Hepatocyte (in vitro differentiated cells): ENCODE measurements at places on chromosomes 12 and 14. TPM values are rescaled to one million over a fixed set of nuclear protein-coding genes. Genes with fewer than 3 reads are reported as not detected.

The MMP19 gene
- polyA plus RNA-seq, result 10.8 and 16.4 TPM in 2 replicates

DNA sequence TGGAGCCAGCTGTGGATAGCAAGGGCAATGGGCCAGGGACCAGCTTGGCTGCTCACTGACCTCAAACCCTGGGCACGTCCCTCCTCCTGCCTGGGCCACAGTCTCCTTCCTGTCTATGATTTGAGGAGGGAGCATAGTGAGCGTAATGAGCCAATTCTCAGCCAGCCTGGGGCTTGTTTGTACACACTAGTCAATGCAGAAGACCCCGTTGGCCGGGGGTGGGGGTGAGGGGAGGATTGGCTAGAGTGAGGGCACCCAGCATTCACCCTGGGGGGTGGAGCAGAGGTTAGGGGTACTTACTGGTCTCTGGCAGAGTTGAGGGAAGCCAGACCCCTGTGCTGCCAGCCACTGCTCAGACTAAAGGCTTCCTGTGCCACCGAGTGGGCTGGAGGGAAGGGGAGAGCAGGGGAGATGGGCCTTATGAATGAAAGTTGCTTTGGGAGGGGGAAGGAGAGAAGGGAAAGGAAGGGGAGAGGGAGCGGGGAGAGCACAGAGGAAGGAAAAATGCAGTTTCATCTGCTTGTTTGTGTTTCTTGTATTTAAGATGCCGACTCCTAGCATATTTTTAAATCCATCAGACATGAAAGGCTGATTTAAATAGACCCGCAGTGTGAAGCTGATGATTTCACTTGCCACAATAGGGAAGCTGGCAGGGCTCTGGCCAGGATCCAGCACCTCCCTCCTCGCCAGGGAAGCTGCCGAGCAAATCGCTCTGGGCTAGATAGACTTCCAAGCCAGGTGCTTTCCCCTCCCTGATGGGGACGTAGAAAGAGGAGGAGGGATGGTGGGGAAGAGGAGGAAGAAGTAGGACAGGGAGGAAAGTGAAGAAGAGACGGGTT, 114.0 kb downstream of the PRMT8 start:
- H3K4me3 ChIP-seq, result no peak overlapping the region
- H3K36me3 ChIP-seq, result no peaks in the 10 kb centered on the region
- H3K27ac ChIP-seq, result no peak overlapping the region
- no peak for DNase-seq

DNA sequence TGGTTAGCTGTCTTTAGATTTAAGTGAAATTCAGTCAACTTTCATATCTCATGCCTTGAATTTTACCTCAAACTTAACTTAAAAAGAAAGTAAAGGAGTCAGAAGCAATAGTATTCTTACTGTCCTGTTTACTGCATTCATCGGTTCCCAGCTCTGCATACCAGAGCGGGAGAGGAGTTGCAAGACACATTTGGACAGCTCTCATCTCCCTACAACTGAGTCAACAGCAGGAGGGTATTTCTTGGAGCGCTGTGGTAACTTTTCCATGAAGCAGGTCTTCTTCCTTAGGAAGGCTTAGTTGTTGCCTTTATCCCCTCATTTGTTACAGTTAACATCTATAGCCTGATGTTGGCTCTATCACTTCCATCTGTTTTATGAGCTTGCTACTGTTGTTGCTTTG, 65.1 kb downstream of the TRMT5 start:
- no peak overlapping the region for H3K27ac ChIP-seq
- H3K4me1 ChIP-seq, result no peaks in the 10 kb centered on the region
- H3K4me3 ChIP-seq, result no peak overlapping the region
- H3K36me3 ChIP-seq, result no peaks in the 10 kb centered on the region
- DNase-seq, result no peak

- no peaks in the 10 kb centered on the region for H3K36me3 ChIP-seq
- no peak overlapping the region for H3K27ac ChIP-seq
- peaks cover 10% of the 10 kb centered on the region for H3K4me1 ChIP-seq
Observed at GRCh38 chr14:24915958-24916595, 133.9 kb downstream of the STXBP6 start.

DNA sequence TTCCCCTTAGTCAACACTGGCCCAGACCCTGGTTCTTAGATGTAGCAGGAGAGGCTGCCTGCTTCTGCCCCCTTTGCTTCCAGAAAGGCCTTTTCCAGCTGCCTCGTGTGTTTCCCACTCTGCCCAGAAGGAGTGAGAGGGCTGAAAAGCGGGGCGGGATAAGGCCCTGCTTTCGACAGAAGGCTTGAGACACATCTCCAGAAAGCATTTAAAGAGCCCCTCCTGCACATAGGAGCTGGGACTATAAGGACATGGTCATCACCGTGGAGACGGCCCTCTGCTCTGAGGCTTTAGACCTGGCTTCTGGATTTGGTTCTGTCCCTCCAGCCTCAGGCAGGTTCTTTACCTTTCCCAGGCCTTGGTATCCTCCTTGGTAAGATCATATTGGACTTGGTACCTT, 11.9 kb downstream of the CALM1 start:
- no peak overlapping the region for H3K4me3 ChIP-seq
- H3K36me3 ChIP-seq, result no peaks in the 10 kb centered on the region
- H3K27ac ChIP-seq, result peak overlapping the region; percentile 37
- no peak for DNase-seq
- H3K27me3 ChIP-seq, result no peaks in the 10 kb centered on the region

- no peaks in the 10 kb centered on the region for H3K4me1 ChIP-seq
- H3K4me3 ChIP-seq, result no peak overlapping the region
- no peak overlapping the region for H3K27ac ChIP-seq
- no peaks in the 10 kb centered on the region for H3K27me3 ChIP-seq
- DNase-seq, result no peak
Observed at GRCh38 chr14:42569227-42569626, 962.6 kb downstream of the LRFN5 start.

DNA sequence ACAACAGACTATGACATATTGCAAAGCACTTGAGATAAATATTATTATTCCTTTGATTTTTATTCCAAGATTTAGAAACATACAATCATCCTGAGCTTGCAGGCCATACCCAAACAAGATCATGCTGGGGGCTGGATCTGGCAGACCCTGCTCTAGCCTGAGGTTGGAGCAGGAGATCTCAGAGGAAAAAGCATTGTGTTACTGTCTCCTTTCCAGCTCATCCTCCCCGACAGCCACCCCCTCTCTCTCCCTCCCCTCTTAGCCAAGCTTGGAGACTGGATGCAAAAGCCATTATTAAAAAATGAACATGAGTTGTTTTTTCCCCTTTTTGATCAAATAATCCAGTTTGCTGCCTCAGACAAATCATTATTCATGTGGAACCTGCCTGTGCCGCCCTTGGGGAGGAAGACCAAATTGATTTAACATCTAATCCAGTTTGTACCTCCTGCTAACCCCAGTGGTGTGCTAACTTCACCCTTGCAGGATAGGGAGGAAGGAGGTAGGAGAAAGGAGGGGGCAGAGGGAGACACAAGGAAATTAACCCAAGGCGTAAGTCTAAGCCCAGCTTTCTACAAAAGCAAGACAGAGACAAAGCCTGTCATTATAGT, 565.8 kb upstream of the TBX3 start:
- H3K36me3 ChIP-seq, result no peaks in the 10 kb centered on the region
- H3K27ac ChIP-seq, result no peak overlapping the region
- no peak overlapping the region for H3K4me3 ChIP-seq

The HOXC5 gene
- polyA plus RNA-seq, result 0.18 and 1.1 TPM in 2 replicates

The ITGB7 gene
- polyA plus RNA-seq, result 1.0 TPM in 1 of 2 replicates, not detected in the other

- H3K4me3 ChIP-seq, result no peak overlapping the region
- H3K36me3 ChIP-seq, result no peaks in the 10 kb centered on the region
- no peaks in the 10 kb centered on the region for H3K27me3 ChIP-seq
Observed at GRCh38 chr12:108690191-108690518, 41.2 kb downstream of the CORO1C start.

DNA sequence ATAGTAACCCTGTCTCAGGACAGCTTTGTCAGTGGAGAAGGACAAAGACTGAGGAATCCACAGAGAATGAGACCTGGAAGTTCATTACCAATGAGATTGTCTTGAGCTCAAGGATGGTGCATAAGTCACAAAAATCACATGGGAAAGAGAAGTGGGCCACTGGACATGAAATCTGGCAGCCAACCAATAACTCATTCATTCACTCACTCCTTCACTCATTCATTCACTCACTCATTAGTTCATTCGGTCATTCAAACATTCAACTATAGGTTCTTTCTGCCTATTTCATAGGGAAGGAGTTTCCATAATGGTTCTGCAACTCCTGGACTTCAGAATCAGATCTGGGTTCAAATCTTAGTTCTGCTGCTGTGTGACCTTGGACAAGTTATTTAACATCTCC, 18.2 kb upstream of the WSCD2 start:
- H3K27me3 ChIP-seq, result no peaks in the 10 kb centered on the region
- H3K27ac ChIP-seq, result no peak overlapping the region
- H3K4me3 ChIP-seq, result no peak overlapping the region

DNA sequence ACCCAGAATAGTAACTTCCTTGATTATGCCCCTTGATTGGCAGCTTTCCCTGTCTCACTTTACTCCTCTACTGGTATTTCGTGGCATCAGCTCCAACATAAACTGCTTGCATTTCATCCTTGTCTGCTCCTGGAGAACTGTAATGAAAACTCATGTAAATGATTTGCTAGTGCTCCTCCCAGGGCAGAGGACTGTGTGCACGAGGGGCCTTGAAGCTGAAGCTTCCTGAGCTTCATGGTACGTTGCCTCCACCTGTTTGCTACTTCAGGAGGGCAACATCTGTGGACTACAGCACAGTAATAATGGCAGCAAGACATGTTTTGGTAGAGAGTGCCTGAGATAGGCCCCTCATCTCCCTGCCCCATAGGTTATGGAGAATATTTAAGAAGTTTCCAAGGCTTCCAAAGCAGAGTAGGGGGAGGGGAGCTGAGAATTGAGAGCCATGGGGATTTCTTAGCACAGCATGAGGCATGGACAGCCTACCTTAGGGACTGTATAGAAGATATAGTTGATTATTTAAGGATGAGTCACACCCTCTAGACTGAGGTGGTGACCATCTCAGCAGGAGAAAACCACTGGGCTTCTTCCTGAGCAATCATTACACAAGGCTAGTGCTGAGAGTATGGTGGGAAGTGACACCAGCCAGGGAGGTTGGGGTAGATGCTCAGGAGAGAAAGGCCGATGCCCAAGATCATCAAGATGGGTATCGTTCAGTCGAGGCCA, 29.5 kb downstream of the CCDC198 start:
- no peaks in the 10 kb centered on the region for H3K36me3 ChIP-seq
- H3K4me1 ChIP-seq, result peaks cover 5% of the 10 kb centered on the region
- DNase-seq, result peak; percentile 23
- H3K27me3 ChIP-seq, result no peaks in the 10 kb centered on the region

GRCh38 chr12:76518699-76519098, 40.9 kb downstream of the OSBPL8 start:
- H3K36me3 ChIP-seq, result no peaks in the 10 kb centered on the region
- H3K4me3 ChIP-seq, result no peak overlapping the region
- no peaks in the 10 kb centered on the region for H3K27me3 ChIP-seq
- no peaks in the 10 kb centered on the region for H3K4me1 ChIP-seq

DNA sequence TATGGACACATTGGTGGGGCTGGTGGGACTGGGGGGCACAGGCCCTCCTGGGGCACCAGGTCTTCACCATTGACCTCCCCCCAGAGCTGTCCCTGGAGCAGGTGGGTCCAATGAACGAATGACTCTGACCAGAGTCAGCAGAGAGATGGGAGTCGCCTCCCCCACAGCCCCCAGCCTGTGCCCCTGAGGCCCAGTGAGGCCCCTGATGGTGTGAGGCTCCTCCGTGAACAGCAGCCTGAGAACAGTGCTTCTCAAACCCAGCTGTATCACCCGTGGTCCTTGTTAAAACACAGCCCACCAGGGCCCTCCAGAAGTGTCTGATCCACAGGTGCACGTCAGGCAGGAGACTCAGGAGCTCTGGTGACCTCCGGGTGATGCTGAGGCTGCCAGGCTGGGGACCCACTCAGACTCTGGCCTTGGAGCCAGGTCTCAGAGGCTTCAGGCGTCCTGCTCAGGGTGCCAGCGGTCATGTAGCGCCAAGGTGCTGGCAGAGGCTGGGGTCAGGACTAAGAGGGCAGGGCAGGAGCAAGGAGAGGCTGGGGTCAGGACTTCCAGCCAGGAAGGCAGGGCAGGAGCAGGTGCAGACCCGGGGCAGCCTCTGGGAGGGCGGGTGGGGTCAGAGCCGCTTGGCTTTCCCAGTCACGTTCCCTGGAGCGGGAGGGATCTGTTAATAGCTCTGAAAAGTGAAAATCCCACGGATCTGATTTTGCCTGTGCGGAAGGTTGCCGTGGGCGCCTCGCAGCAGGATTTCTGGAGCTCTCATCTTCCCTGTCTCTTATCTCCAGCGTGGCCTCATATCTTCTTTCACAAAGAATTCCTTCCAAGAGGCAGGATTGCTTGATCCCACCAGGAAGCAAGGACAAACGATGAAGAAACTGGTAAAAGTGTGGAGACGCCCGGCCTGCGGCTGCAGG, 35.0 kb downstream of the GALNT9 start:
- no peak overlapping the region for H3K4me3 ChIP-seq
- DNase-seq, result no peak
- no peaks in the 10 kb centered on the region for H3K4me1 ChIP-seq
- H3K36me3 ChIP-seq, result no peaks in the 10 kb centered on the region
- no peak overlapping the region for H3K27ac ChIP-seq

GRCh38 chr12:113422030-113422885, at the start of gene SDSL:
TSS of gene SDSL (plus strand) at chr12:113422380. CDS start at chr12:113427983, 5,603 bp downstream.
- peak; percentile 88 for DNase-seq
- H3K4me1 ChIP-seq, result peaks cover 10% of the 10 kb centered on the region
- no peaks in the 10 kb centered on the region for H3K36me3 ChIP-seq

The MYH6 gene
- 0.44 and 0.97 TPM in 2 replicates for polyA plus RNA-seq

- no peaks in the 10 kb centered on the region for H3K36me3 ChIP-seq
- H3K27ac ChIP-seq, result peak overlapping the region; percentile 98
- H3K4me3 ChIP-seq, result no peak overlapping the region
- peaks cover 5% of the 10 kb centered on the region for H3K4me1 ChIP-seq
- H3K27me3 ChIP-seq, result no peaks in the 10 kb centered on the region
Observed at GRCh38 chr12:67647181-67647798, 1.3 kb upstream of the DYRK2 start.

DNA sequence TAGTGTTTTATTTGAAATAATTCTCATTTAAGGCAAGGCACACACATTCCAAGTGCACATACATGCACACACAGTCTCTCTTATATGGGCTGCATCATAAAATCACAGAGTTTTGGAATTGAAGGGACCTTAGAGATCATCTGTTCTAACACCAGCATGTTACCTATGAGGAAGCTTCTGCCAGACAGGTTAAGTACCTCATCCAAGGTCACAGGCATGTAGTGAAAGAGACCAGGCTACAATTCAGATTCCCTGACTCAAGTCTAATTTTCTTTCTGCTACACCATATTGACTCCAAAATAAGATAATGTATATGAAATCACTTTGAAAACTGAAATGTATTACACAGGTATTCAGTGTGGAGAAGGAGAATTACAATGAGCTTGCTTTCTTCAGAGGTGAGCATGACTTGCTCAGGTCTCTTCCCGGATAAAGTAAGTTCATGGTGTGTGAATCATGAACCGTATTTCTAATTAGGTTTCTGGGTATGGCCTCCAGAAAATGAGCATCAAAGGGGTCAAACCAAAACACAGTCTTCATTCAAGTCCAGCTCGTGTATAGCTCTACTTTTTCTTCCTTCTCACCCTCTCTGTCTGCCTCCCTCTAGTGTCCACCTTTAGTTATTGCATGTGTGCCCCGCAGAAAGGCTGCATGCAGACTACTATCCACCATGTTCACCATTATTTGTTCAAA, 411.9 kb downstream of the FUT8 start:
- H3K36me3 ChIP-seq, result no peaks in the 10 kb centered on the region
- no peak overlapping the region for H3K4me3 ChIP-seq
- no peaks in the 10 kb centered on the region for H3K4me1 ChIP-seq
- peaks cover 57% of the 10 kb centered on the region for H3K27me3 ChIP-seq
- peak; percentile 85 for DNase-seq
- no peak overlapping the region for H3K27ac ChIP-seq

The ASCL1 gene
- 1.5 TPM in 1 of 2 replicates, not detected in the other for polyA plus RNA-seq

- H3K4me3 ChIP-seq, result no peak overlapping the region
- no peaks in the 10 kb centered on the region for H3K27me3 ChIP-seq
- H3K4me1 ChIP-seq, result no peaks in the 10 kb centered on the region
- no peak overlapping the region for H3K27ac ChIP-seq
- no peaks in the 10 kb centered on the region for H3K36me3 ChIP-seq
- no peak for DNase-seq
Observed at GRCh38 chr14:33747749-33748148, 203.1 kb downstream of the EGLN3 start.
